Smooth muscle cell of the pulmonary artery (primary cell): ENCODE measurements at places on chromosomes 6 and 20. TPM values are rescaled to one million over a fixed set of nuclear protein-coding genes. Genes with fewer than 3 reads are reported as not detected.

The WFDC9 gene
- not detected in 2 replicates for total RNA-seq

The KHDC1L gene
- total RNA-seq = not detected in 2 replicates

The LIN28B gene
- total RNA-seq = not detected in 2 replicates

The CST4 gene
- 0.33 and 0.50 TPM in 2 replicates for total RNA-seq
